ENCODE measurements at places on chromosomes 5 and 9.

DNA sequence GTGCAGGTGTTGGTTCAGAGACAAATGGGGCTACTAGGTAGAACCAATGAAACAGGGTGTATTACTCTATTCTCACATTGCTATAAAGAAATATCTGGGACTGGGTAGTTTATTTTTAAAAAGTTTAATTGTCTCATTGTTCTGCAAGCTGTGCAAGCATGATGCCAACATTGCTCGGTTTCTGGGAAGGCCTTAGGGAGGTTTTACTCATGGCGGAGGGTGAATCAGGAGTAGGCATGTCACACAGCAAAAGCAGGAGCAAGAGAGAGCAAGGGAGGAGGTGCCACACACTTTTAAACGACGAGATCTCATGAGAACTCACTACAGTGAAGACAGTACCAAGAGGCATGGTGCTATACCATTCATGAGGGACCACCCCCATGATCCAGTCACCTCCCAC, 134.6 kb downstream of the PIK3R1 start:
- no peak overlapping the region for H3K4me3 ChIP-seq
- no peaks in the 10 kb centered on the region for H3K27me3 ChIP-seq
- no peak overlapping the region for H3K27ac ChIP-seq
- DNase-seq, result no peak

- H3K4me3 ChIP-seq, result peak within 1 kb of the TSS; percentile 32
- DNase-seq, result no peak
- peaks cover 16% of the 10 kb centered on the region for H3K4me1 ChIP-seq
- no peak within 1 kb of the TSS for H3K27ac ChIP-seq
- peaks cover 80% of the 10 kb centered on the region for H3K27me3 ChIP-seq
Observed at GRCh38 chr5:173327948-173328843, at the start of gene STC2. Gene STC2 (minus strand): TSS chr5:173328414. CDS start chr5:173328193, 221 bp downstream.

DNA sequence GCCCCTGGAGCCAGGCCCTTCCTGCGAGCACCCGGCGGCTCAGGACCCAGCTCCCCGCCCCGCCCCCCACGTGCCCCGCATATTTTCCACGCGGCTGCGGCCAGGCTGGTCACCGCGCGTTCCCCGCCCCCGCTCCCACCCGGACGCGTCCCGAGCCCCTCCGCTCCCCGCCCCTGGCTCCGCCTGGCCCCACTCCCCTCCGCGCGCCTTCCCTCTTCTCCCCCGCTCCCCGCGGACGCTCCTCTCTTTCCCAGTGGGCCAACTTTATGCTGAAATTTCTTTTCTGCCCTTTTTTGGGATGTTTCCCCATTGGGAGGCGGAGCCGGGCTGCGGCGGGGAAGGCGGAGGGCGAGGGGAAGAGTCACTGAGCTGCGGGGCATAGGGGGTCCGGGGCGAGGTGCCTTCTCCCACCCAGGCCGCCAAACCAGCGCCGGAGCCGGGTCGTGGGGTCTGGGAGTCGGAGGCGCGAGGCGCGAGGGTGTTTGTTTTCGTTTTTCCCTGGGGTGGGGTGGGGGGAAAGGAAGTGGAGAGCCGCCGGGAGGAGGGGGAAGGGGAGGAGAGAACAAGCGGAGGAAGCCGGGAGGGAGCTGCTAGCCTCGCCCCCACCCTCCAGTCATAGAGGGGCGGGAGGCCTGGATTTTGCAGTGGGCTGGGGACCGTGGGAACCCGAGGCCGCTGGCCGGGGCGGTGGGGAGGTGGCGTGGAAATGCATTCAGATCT, 1.0 kb upstream of the TPM2 start:
- peak; percentile 69 for DNase-seq
- peaks cover 17% of the 10 kb centered on the region for H3K4me1 ChIP-seq
- H3K27me3 ChIP-seq, result peaks cover 2% of the 10 kb centered on the region
- peak overlapping the region; percentile 78 for H3K4me3 ChIP-seq
- peaks cover 3% of the 10 kb centered on the region for H3K36me3 ChIP-seq

DNA sequence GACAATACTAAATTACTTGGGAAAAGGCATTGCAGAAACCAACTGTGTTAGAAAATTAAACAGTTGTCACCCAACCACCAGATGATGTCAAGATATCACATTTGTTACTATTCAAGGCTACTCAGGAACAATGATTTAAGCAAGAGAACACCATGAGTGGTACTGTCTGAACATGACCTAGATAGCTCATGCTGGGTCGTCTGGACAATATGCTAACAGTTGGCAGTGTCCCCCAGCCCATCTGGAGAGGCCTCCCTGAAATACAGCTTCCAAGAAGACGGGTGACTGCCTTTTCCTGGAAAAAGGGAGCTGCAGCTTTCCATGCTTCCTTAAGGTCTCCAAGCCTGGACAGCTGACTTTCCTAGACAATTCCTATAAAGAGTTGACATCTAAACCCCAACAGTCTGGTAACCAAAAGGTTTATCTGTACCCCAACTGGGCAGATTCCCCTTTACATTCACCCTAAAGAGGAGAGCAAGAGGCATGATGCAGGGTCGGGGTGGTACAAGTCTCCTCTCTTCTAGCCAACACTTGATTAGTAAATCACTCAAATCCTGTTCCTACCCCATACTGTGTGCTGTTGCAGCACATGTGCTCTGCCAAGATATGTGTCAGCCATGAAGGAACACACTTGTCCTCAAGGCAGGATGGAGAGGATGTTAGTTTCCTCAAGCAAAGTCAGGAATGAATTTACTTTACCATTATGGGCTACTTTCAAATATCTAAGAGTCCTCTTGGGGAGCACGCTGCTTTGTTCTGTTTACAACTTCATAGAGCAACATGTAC, 433.0 kb downstream of the PDE4D start:
- no peak overlapping the region for H3K27ac ChIP-seq
- H3K4me1 ChIP-seq, result peaks cover 14% of the 10 kb centered on the region
